ENCODE measurements at places on chromosomes 16 and 17.

GRCh38 chr17:37714897-37715296 lies 30.0 kb downstream of the HNF1B start:
- DNase-seq = peak; percentile 49

DNA sequence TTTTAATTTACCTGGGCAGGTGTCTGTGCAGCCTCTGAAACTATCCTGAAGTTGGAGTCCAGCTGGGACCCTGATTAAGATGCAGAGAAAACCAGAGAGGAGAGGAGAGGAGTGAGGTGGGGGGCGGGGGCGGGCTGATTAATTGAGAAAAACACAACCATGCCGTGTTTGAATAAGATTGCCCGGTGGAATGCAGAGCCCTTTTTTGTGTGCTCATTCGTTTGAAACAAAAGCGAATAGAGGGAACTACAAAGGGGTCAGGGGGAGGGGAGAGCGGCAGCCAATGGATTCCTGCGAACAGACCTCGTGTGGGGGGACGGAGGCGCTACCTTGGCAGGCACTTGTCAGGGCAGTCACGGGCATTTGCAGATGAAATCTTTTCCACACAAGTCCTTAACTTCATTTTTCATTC lies 355.8 kb downstream of the SOX9 start:
- no peak for DNase-seq

DNA sequence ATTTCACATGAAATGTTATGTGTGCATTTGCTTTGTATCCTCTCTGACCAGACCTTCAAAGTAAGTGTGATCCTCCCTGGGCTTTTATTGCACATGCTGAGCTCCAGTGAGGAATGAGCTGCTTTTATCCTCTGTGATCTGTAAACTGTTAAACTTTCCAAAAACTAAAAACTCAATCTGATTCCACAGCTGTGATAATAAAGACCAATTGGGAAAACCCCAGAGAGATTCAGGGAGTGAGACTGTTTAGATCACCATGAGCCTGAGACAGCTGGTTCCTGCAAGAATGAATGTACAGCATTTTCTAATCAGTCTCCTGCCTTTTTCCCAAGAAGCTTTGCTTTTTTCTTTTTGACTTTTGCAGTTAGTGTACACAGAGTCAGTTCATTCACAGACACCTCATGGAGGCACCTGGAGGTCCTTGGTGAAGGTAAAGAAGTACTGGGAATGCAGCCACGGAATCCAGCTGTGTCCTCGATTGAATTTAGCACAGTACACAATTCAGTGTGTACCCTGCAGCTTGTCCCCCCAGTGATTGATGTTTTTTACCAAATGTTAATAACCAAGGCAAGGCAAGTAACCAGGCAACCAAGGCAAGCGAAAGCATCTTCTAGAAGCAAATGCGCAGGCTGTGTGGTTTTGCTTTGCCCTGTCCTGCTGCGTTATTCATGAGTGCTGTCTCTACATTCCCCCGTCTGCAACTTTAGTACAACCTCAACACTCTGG lies 182.6 kb downstream of the LGALS9B start:
- no peak for DNase-seq

- no peak for DNase-seq
Measured at GRCh38 chr17:77926981-77927380, 31.5 kb upstream of the TNRC6C start.

DNA sequence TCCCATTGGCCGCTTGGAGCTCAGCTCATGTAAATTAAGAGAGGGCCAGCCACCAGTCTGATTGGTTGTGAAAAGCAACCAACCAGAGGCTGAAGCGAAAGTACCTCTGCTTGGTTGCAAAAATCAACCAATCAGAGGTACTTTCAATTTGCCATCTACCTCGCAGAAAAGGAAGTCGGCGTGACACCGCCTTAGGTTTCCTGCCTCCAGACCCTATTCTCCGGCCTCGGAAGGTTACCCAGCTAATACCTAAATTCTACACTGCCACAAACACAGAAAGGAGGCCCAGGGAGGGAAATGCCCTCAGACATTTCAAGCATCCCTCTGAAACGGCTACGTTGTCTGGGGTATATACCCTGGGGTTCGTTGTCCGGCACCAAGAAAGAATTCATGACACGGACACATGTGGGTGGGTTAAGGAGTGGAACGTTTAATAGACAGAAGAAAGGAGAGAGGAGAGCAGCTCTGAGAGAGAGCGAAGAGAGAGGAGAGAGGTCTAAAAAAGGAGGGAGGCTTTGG lies 481.3 kb downstream of the TMEM114 start:
- DNase-seq = no peak
